ENCODE measurements at places on chromosomes 11 and 22.

DNA sequence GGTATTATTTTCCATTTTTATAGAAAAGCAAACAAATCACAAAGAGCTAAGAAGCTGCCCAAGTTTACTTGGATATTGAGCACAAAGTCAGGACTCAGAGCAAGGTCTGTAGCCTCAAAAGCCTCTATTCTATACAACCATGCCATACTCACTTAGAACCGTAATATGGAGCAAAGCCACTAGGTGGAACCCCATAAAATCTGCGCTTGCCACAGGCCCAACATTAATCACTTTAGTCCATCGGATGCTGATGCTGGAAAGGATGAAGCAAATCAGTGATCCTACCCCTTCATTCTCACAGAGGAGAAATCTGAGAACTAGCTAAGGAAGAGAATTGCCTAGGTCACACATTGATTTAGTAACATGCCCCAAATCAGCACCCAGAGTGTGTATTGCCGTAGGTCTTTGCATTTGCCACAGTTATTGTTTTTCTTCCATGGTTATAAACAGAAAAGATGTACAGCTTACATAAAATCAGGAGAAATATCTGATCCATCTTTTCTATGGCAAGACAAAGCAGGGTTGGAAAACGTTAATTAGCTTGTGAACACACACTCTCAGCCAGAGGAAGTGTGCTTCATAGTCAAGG is 56.7 kb upstream of the RAB38 start:
- no peak for DNase-seq

GRCh38 chr11:27204529-27204928 is 158.5 kb downstream of the CCDC34 start:
- no peak for DNase-seq

DNA sequence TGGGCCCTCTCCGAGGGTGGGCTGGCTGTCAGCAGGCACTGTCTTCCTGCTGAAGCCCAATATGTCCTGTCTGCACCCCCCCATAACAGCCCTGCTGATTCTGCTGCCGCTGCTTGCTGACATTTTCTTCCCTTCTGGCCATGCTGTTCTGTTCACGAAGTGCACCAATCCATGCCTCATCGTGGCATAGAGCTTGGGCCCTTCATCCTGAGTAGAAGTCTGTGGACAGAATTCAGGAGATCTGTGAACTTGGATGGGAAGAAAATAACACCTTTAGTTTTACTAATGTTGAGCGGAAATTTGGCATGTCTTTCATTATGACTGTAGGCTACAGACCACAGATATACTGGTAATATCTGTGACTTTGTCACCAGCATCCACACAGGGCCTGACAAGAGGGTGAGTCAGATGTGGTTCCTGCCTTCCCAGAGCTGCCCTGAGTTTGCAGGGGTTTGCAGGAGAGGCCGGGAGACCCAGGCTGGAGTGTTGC is 14.1 kb upstream of the KIAA0930 start:
- DNase-seq = no peak

DNA sequence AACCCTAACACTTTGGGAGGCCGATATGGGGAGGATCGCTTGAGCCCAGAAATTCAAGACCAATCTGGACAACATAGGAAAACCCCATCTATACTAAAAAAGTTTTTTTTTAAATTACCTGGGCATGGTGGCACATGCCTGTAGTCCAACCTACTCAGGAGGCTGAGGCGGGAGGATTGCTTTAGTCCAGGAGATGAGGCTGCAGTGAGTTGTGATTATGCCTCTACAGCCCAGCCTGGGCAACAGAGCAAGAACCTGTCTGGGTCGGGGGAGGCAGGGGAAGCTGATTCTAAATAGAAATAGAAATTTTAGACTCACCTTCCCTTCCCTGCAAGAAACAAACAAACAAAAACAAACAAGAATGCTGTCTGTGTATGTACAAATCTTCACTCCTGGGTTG is 52.9 kb upstream of the PRODH start:
- DNase-seq = no peak

All from caudate nucleus (tissue), 63 donors.